ENCODE measurements at places on chromosomes 5 and 9. TPM values are rescaled to one million over a fixed set of nuclear protein-coding genes. Genes with fewer than 3 reads are reported as not detected.

DNA sequence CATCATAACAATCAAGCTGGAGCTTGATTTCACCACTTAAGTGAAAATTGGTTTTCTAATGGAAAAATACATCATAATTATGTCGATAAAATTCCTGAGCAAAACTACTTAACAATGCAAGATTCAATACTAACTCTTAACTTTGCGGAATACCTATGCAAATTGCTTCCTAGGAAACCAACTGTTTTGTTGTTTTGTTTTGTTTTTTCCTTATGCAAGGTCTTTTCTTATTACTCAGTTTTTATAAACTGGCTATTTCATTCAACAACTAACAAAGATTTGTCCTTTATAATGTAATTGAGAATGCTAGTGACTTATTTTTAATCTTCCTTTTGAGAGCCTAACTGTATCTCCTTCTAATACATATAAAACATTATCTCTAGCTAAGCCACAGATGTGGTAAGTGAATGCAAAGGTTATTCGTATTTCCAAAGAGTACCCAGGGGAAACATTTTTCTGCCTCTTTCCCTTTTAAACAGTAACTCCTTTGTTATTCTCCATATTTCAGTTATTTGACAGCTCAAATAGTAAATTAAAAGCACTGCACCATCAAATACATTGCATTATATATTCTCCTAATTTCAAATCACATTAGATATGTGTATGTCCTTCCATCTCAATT lies 609.4 kb downstream of the SLCO4C1 start:
- no peak for ATAC-seq

DNA sequence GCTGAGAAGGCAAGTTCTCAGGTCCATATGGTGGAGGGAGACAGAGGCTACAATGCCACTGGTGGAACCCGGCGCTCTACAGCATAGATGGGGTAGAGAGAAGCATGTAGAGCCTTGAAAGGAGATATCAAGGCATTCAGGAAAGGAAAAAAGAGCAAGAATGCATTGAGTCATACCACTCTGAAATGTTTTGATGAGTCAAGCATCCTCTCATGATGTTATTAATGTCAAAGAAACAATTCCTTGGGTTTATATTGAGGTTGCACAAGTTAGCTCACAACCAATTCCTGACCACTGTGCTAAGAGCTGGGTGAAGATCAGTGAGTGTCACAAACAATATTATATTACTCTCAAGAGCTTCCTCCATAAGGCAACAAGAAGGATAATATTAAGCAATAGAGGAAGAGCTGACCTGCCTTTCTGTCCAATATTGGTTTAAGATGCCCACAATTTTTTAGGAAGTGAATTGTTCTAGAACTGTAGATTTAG lies 178.0 kb downstream of the RFK start:
- ATAC-seq: peak; percentile 86

Gene COL5A1
- 63.4 TPM for total RNA-seq

- ATAC-seq: peak; percentile 2
Measured at GRCh38 chr9:137076636-137077009, 694 bp upstream of the UAP1L1 start.

Gene DEPDC1B
- total RNA-seq: not detected

Gene ESM1
- total RNA-seq: not detected

Gene CHSY3
- total RNA-seq: 0.78 TPM

Gene TMEM252
- not detected for total RNA-seq

Gene GLRA1
- total RNA-seq: not detected

GRCh38 chr5:124825250-124825982 lies 79.0 kb upstream of the ZNF608 start:
- ATAC-seq: no peak
